NK-92 treated with Interleukin-12 subunit alpha and Interleukin-12 subunit beta, amount 100 ng/mL, for 24 hours (cell line): ENCODE measurements at places on chromosomes 3 and 15.

DNA sequence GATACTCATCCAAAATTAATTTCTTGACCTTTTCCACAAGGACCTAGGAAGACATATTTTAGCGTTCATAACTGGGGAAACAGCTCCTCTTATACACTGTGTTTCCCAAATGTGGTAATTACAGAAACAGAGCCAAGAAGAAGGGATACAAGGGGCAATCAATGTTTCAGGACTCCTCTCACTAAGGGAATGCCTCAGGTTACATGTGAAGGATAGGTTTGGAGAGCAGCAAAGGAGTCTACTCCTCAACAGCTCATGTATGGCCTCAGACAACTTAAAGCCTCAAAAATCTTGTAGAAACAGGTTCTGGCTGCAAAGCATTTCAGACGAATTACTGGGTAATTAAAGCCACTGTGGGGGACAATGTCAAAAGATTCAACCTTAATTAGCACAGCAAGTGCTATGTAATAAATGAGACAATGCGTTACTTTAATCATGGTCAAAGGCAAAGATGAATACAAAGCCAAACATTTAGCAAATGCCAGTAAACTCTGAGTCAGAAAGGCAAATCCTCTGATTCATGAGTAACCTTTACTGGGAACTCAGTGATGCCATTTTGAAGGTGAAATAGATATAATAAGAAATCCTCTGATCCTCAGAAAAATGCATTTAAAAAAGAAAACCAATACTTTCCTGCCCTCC lies 1111.2 kb downstream of the TUSC7 start:
- no peak for DNase-seq

GRCh38 chr15:48411971-48412591 lies 80.9 kb downstream of the DUT start:
- DNase-seq = no peak

- DNase-seq = no peak
These were observed 53.9 kb downstream of the MRPS25 start for GRCh38 chr3:15011174-15011573.

DNA sequence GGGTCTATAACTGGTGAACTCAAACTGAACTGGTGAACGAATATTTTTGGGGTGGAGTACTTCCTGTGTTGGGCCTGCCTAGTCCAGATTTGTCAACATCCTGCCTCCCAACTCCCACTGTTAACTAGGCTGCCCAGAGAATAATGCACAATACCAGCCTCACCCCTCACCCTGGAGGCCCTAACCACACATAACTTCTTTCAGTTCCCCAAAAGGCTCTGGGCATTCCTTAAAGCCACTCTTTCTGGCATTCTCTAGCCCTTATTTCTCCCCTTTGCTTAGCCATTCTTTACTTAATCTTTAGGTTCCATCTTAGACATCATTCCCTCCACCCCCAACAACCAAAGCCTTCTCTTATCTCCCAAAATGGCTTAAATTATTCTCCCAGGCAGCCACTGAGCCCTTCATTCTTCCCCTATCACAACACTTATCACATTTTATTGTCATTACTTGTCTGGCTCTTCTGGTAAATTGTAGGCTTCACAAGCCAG lies 9.1 kb upstream of the SEC11A start:
- no peak for DNase-seq

GRCh38 chr3:144073698-144074097 lies 102.1 kb downstream of the DIPK2A start:
- no peak for DNase-seq

- DNase-seq = no peak
These were observed 71.6 kb downstream of the KAT2B start for GRCh38 chr3:20111836-20112235.

GRCh38 chr15:89936051-89936785 lies 23.5 kb upstream of the ARPIN start:
- DNase-seq = no peak

GRCh38 chr3:138376663-138377062 lies 28.3 kb downstream of the MRAS start:
- DNase-seq = no peak

- DNase-seq = no peak
These were observed 3.5 kb upstream of the CLRN1 start for GRCh38 chr3:150975992-150976368.

GRCh38 chr3:114320246-114320645 lies 26.4 kb downstream of the TIGIT start:
- DNase-seq = no peak

GRCh38 chr3:53511246-53511645 lies 16.8 kb downstream of the CACNA1D start:
- no peak for DNase-seq
